CD4-positive, alpha-beta T cell treated with Interleukin-17A for 4 hours (primary cell): ENCODE measurements at places on chromosomes 12 and 14.

- no peak for DNase-seq
Observed at GRCh38 chr14:32072676-32073075, 4.4 kb upstream of the ARHGAP5 start.

DNA sequence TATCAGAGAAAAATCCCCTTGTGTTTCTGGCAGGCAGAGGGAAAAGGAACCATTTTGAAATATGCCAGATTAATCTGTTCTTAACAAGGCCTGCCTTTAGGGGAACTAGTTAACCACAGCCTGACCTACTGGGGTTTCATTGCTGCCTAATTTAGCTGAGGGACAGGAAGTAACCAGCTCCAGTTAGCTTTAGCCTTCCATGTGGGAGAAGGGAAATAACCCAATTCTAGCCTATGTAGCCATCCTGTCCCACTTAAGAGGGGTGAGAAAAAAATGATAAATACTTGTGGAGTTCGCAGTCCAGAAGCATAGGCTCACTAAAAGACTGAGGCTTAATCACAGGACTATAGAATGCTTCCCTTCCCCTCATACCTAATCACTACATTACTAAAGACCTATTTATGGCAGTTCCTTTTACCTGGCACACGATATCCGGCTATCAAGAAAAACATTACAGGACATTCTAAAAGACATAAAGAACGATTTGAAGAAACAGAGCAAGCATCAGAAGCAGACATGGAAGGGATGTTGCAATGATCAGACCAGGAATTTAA, 22.8 kb downstream of the COX8C start:
- no peak for DNase-seq

- DNase-seq, result no peak
Observed at GRCh38 chr14:25041898-25042297, 8.0 kb downstream of the STXBP6 start.

DNA sequence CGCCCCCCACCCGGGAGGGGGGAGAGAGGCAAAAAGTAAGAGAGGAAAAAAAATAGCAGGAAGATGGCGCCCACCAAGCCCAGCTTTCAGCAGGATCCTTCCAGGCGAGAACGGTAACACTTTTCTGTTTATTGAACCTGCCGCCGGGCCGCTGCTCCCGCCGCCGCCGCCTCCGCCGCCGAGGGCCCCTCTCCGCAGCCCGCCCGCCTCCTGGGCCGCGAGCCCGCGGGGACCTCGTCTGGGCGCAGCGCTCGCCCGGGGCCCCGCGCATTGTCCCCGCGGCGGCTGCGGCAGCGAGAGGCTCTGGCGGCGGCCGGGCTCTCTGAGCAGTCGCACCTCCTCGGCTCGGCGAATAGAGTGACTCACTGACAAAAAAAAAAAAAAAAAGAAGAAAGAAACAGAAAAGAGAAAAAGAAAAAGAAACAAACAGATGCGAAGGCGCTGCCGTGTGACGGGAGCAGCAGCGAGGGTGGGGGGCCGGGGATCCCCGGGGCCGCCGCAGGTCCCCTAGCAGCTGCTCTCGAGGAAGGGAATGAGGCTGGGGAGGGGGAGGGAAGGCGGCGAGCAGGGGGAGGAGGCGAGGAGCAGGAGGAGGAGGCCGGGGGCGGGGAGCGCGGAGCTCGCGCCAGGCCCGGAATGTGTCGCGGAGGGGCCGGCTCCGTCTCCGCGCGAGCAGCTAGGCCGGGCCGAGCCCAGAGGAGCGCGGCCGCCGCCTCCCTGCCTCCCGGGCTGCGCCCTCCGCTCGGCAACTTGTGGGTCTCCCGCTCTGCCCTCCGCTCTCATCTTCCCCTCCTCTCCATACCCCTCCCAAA, 781 bp downstream of the NPAS3 start:
- no peak for DNase-seq

GRCh38 chr12:64911081-64911480, 86.6 kb downstream of the TBC1D30 start:
- DNase-seq, result no peak

GRCh38 chr12:4003576-4003975, 130.4 kb upstream of the PARP11 start:
- no peak for DNase-seq

DNA sequence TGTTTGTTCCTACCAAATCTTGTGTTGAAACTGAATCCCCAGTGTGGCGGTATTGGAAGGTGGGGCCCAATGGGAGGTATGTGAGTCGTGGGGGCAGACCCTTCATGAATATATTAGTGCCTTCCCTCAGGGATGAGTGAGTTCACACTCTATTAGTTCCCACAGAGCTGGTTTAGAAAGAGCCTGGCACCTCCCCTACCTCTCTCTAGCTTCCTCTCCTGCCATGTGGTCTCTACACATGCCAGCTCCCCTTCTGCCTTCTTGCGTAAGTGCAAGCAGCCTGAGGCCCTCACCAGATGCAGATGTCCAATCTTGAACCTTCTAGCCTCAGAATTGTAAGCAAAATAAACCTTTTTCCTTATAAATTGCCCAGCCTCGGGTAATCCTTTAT, 105.8 kb downstream of the SPTSSA start:
- no peak for DNase-seq

DNA sequence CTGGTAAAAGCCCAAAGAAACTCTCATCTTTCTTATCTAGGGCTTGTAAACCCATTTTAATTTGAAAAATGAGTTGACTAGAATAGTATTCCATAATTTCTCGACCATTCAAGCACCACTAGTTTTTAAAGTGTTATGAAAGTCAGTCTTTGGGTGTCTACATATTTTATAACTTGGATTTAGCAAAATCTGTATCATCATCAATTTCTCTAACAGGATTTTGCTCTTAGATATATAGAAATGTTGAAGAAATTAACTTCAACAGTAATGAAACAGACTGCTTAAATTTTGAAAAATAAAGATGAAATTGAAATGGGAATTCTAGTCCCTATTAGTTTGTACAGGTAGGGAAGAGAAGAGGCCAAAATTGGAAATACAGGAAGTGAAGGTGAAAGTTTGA, 32.8 kb downstream of the MSRB3 start:
- DNase-seq, result no peak

- DNase-seq, result no peak
Observed at GRCh38 chr12:106897981-106898901, 57.5 kb upstream of the TMEM263 start.

DNA sequence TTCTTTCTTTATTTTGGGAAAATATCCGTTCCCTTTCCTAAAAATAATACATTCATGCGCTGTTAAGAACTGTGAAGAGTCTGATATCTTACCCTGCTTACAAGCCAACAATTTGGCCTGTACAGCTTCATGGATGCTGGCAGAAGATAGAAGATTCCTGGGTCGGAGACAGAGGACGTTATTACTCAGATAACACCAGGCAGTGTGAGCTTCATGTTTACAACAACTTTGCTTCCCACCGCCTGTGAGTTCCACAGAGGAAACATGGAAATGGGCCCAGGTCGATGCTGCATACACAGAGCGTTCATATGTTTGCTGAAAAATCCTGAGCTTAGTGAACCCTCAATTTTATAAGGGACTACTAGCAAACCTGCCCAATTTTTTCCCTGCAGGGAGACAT, 705.6 kb upstream of the SEL1L start:
- DNase-seq, result no peak

DNA sequence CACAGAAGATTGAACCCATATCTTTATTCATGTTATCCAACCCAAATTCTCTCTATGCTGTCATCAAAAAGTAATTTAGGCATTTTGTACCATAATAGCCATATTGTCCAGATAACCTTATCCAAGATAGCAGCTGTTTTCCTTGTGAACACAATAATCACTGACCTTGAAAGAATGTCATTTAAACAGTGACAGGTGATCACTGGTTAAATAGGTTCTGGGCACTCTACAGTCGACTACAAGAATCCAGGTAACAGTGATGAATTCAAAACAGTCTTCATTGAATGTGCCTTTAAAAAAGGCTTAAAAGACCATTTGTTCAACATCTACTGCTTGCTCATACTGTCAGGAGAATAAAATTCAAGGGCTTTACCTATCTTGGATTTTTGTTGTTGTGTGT, 4.6 kb upstream of the SPX start:
- DNase-seq, result no peak

DNA sequence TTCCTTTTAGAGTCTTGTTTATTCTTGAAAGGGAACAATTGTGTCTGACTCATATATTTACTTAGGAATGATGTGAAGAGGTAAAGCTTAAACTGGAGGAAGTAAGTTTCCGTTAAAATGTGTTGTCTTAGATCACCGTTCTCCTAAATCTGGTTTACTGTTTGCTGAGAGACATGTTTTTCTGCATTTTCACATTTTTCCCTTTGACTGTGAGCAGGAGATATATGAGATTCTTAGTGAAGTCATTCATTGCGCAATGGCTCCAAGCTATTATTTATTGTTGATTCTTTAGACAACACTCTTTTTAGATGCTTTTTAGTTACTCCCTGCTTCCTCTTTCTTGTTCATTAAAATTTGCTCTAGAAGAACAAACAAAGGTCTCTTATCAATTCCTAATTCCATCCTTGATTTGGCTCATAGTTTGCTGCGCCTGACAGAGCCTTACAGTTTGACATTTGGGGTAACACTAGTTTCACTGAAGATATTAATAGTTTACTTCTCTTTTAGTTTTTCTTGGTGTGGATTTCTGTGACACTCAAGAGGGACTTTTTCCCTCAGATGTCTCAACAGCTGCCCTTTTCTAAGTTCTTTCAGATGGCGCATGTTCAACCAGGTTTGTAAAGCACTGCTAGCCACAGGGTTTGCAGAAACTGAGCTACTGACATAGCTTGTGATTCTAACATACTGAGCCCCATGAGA, 11.4 kb downstream of the CLECL1 start:
- DNase-seq, result no peak

GRCh38 chr14:104187931-104188726, 49.7 kb downstream of the KIF26A start:
- no peak for DNase-seq

DNA sequence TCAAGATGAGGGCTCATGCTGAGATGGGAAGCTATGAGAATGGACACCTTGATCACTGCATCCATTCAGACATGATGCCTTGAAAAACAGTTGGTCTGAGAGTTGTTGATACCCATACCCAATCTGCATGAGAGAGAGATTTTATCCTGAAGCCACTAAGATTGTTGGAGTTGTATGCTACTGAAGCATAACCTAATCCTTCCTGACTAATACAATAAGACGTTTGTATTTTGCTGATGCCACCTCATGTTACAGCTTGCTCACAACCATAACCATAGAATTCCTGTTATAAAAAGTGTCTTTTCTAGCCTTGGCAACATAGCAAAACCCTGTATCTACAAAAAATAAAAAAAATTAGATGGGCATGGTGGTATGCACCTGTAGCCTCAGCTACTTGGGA, 12.7 kb upstream of the SERPINA1 start:
- no peak for DNase-seq

GRCh38 chr12:28498850-28499249, 308.6 kb downstream of the CCDC91 start:
- DNase-seq, result no peak

DNA sequence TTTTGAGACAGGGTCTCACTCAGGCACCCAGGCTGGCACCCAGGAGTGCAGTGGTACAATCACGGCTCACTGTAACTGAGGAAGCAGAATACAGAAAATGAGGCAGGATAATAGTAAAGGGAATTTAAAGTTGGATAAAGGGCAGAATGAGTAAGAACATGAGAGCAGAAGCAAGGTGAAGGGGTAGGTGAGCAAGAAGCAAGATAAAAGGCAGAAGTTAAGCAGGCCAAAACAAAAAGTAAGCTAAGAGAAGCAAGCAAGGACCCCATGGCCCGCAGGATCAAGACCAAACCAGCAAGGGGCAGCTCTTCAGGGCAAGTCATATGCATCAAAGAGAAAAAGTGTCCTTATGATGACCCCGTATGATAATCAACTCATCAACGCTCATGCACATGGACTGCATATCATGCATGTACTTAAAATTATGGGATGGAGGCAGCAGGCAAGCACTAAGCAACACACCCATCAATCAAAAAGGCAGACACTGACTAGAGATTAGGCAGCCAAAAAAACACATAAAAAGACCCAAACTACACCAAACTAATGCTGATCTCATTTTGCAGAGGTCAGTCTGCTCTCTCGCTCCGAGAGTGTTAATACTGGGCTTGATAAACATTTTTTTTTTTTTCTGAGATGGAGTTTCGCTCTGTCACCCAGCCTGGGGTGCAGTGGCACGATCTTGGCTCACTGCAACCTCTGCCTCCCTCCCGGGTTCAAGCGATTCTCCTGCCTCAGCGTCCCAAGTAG, 11.6 kb downstream of the TIMELESS start:
- no peak for DNase-seq
